ENCODE measurements at places on chromosomes 16 and 17.

- DNase-seq = no peak
These were observed 29.0 kb downstream of the XPO6 start for GRCh38 chr16:28182801-28183200.

DNA sequence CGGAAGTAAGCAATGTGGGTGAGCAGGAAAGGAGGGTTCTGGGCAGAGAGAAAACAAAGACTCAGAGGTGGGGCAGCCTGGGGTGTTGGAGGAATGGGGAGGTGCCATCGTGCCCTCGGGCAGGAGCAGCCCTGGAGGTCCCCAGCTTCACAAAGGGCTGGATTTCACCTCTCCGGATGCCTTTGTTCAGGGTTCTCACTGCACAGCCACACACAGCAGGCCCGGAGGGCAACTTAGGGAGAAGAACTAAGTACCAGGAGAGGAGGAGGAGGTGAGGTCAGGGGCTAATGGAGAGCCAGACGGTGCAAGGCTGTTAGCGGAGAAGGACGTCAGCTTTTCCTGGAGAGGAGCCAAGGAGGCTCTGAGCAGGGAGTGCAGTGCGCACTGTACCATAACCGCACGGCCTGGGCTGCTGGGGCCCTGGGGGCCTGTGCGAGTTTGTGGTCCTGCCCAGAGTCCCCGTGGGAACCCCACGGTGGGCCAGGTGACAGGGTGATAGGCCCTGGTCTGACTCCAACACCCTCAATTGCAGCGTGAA, 9.3 kb downstream of the ARRB2 start:
- no peak for DNase-seq

DNA sequence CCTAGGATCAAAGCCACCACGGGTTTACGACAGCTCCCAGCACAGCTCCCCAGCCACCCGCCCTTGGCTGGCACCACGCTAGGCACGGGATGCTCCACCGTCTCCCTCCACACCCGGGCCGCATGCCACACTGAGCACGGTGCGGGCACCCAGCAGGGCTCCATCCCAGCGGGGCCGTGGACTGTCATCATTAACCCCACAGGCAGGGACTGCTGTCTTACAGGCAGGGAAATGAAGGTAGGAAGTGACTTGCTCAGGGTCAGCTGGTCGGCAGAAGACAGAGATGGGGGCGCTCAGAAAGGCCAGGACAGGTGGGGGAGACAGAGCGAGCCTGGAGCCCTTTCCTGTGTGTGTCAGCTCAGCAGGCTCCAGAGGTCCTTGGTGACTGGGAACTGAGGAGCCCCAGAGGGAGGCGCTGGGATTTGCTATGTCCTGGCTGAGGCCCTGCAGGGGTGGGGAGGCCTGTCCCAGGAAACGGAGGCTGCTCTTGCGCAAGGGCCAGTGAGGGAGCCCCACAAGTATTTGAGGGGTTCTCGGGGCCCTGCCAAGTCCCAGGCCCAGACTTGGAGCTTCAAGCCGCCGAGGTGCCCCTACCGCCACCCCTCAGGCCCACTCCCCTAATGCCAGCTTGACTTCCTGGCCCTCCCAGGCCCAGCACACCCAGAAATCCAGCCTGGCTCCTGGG, 3.2 kb downstream of the UBALD1 start:
- no peak for DNase-seq

DNA sequence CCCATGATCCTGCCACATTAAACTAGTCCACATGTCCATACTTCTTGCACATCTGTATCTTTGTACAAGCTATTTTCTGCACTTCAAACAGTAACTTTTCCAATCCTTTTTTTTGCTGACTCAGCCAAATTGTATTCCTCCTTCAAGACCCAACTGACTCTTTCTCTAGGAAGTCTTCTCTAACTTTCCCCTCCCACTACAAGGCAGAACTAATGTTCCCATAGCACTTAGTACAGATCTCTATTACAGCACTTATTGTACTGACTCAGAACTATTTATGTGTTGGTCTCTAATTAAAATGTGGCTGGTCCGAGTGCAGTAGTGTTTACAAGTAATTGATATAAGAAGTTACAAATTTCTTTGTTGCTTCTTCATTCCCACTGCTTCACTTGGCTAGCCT, 8.2 kb downstream of the FAM222B start:
- no peak for DNase-seq

- DNase-seq = no peak
These were observed 26.5 kb downstream of the MAP3K14 start for GRCh38 chr17:45290269-45290765.

DNA sequence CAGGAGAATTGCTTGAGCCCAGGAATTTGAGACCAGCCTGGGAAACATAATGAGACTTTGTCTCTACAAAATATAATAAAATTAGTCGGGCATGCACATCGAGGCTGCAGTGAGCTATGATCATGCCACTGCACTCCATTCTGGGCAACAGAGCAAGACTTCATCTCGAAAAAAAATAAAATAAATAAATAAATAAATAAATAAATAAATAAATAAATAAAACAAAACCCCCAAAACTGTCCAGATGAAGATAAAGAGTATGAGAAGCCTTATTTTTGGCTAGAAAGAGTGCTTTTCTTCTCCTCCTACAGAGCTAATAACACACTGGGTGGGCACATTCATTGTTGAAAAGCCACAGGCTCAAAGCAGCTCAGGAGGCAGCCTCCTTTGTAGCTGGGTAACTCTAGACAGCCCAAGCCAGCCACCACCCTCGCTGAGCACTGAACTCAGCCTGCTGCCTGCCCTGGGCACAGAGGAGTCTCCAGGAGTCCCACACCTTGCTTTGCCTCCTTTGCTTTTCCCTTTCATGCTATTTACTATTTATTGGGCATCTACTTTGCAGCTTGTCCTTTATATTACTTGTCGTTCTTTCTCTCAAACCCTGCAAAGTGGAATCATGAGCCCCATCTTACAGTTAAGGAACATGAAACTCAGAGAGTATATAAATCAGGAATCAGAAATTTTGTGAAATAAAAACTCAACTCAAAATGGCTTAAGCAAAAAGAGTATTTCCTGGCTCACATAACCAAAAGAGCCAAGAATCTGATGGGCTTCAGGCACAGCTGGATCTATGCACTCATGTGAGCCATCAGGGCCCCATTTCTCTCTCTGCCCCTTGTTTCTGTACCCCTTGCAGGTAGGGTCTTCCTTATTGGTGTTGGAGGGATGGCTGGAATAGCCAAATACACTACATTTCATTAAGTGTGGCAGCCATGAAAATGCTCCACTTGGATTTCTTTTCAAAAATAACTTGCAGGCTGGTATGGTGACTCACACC, 18.1 kb upstream of the C16orf87 start:
- DNase-seq = no peak

GRCh38 chr16:85789773-85790172, 9.6 kb downstream of the EMC8 start:
- no peak for DNase-seq

- DNase-seq = no peak
These were observed at the start of gene PGP for GRCh38 chr16:2214719-2214968. TSS of gene PGP (minus strand) at chr16:2214840. CDS start at chr16:2214777, 63 bp downstream.

GRCh38 chr17:77521076-77521475, 380.3 kb downstream of the SEC14L1 start:
- DNase-seq = no peak

GRCh38 chr17:70136131-70136530, 33.2 kb upstream of the KCNJ2 start:
- no peak for DNase-seq

DNA sequence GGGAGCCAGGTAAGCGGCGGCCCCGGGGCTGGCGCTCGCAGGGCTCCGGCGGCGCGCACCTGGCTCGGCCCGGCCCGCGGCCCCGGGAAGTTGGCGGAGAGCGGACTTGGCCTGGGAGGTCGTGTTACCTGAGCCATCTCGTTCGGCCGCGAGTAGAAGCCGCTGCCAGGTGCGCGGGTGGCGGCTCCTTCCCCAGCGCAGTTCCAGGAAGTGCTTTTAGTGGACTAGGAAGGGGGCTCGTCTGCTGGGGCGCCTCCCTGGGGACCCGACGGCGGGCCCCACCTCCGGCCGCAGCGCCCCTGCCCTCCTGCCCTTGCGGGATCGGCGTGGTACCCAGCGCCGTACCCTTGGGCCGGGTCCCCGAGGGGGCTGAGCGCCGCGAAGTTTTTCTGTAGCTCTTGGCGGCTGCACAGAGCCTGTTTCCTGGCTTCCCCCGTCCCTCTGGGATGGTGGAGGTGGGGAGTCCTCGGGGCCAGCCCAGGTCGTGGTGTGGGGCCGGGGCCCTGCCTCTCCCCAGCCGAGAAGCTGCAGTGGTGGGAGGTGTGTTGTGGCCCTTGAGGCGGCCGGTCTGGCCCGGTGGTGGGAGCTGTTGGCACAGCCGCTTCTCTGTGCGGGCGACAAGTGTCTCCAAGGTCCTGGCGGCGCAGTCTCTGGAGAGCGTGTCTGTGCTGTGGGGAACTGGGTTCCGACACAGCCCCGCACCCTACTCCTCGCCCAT, 96.9 kb downstream of the RAB11FIP4 start:
- DNase-seq = no peak

DNA sequence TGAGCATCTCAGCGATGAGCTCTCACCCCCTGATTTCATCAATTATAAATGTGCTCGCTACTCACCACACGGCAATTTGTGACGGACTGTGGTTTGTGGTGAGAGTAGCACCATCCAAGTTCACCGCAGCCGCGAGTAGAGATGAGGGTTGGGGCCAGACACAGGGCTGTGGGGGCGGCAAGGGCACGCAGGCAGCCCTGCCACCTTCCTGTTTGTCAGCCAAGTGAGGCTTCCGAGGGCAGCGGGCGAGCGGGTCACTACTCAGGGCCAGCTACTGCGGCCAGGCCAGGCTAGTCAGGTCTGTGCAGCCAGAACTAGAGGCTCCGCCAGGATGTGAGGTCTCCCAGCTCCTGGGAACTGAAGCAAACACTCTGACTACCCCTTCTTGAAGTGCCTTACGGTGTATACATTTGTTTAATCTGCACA, 39.6 kb upstream of the MEOX1 start:
- no peak for DNase-seq
